ENCODE measurements at places on chromosomes 12 and 14.

DNA sequence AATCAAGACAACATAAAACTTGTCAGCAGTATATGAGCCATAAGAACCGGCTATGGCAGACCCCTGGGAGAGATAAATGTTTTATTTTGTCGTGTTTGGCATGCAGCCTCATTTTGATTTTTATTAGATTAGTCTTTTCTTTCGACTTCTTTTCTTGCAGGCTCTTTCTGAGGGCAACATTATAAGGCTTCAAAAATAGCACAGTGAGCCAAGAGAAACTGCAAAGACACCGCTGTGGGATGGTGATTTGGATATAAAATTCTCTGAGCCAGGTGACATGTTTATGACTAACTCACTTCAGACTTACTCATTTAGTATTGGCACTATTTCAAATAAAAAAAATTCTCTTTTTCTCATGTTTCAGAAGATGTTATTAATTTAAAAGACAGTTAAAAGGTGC is 96.8 kb upstream of the PKP2 start:
- DNase-seq = no peak

GRCh38 chr14:68442828-68443629 is 349.8 kb downstream of the ZFP36L1 start:
- no peak for DNase-seq

DNA sequence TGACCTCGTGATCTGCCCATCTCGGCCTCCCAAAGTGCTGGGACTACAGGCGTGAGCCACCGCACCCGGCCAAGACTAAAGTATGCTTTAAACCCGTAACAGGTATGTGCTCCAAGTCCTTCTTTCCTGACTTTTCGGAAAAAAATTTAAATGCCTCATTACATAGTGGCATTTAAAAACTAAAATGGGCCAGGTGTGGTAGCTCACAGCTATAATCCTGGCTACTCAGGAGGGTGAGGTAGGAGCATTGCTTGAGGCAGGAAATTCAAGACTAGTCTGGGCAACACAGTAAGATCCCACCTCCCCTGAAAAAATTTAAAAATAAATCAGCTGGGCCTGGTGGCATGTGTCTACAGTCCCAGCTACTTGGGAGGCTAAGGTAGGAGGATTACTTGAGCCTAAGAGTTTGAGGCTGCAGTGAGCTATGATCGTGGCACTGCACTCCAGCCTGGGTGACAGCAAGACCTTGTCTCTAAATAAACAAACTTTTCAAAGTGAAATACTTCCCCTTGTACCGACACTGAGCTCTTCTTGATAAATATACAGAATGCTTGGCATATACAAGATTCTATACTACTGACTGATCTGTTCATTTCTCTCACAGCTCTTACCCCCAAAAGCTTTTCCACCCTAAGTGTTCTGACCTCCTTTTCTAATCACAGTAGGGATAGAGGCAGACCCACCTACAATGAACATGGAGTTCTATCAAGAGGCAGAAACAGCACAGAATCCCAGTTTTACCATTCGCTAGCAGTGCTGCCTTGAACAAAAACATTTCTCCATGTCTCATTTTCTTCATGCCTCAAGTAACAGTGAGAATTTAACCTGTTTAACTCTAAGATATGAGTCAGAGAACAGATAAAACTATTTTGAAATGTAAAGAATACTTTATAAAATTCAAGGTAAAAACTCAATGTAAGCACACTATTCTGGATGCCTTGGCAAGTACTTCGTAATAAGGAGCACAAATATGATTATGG is 7.9 kb downstream of the PPP4R3A start:
- DNase-seq = no peak

- no peak for DNase-seq
Observed at GRCh38 chr14:75315144-75315543, 36.5 kb downstream of the FOS start.

- no peak for DNase-seq
Observed at GRCh38 chr14:61388976-61389576, 67.7 kb downstream of the PRKCH start.

GRCh38 chr12:132178801-132179401 is 34.6 kb downstream of the NOC4L start:
- no peak for DNase-seq

GRCh38 chr14:68643673-68644072 is 149.2 kb downstream of the ZFP36L1 start:
- DNase-seq = no peak

DNA sequence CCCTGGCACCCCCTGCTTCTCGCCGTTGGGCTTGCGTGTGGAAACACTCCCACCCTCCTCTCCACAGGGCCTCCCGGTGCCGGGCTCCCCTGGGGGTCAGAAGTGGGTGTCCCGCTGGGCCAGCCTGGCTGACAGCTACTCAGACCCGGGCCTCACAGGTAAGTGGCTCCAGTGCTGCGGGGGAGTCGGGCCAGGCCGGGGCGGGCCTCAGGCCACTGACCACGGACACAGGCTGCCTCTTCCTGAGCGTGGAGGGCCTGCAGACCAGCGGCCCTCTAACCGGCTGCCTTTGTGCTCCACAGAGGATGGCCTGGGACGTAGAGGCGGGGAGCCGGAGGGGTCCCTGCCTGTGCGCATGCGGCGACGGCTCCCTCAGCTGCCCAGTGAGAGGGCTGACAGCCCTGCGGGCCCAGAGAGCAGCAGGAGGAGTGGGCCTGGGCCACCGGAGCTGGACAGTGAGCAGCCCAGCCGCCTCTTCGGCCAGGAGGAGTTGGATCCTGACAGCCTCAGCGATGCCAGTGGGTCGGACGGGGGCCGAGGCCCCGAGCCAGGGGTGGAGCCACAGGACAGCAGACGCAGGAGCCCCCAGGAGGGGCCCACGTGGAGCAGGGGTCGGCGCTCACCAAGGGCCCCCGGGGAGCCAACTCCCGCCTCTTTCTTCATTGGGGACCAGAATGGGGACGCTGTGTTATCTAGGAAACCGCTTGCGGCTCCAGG is 21.1 kb downstream of the CEP170B start:
- no peak for DNase-seq

GRCh38 chr14:56224229-56224628 is 106.0 kb downstream of the PELI2 start:
- DNase-seq = no peak

DNA sequence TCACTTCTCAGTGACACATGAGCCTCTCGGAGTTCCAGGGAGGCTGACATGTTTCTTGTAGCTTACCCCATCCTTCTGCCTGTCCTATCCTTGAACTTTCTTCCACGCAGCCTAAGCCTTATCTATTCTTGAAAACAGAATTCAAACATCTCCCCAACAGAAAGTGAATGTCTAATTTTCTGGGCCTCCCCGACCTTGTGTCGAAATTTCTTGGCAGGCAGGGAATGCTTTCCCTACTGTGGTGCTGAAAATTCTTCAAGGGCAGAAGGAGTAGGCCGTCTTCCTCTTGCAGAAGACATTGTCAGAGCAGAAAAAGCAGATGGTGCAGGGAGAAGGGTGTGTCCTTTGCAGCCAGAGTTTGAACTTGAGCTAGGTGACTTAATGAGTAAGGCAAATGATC is 63.0 kb upstream of the TCL1B start:
- DNase-seq = no peak

DNA sequence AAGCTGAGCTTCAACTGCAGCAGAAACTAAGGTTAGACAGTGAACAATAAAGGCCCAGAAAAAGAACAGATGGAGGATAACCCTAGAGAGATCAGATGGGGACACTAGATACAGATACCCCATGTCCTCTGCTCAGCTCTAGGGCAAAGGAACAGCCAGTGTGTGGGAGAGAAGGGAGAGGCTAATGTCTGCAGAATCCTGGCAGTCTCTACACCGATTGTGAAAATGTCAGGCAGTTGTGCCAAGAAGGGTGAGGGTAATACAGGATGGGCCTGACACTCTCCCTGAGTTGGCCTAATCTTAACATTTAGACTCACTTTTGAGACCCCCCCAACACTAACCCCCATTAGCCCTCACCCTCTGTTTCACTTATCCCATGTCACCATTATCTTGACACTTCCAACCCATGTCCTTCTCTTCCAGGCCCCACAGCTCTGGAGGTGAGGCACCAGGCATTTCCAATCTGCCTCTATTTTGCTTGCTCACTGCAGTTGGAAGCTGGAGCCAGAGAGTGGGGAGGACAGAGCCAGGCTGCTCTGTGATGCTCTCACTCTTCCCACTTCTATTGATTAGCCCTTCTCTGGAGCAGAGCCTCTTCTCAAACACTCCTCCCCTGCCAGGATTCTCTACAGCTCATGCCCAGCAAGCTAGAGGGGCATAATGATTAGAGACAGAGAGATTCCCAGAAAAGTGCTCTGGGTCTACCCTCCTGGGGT is 3.0 kb upstream of the BLOC1S1 start:
- no peak for DNase-seq

- no peak for DNase-seq
Observed at GRCh38 chr14:104877066-104877805, 12.2 kb downstream of the CEP170B start.

DNA sequence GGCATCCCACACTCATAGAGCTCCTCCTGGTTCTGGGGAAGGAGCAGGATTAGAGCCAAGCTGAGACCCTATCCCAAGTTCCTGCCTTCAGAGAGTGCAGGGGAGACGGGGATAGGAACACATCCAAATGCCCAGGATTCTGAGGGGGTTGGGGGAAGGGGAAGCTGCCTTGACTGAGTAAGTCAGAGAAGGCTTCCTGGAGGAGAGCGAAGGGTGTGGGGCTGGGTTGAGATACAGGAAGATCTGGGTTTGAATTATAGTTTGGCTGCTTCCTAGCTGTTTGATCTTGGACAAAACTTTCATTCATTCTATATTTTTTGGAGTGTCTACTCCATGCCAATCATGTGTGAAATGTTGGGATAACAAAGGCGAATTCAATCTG is 8.0 kb upstream of the AQP2 start:
- DNase-seq = no peak

GRCh38 chr12:16175840-16176239 is 101.6 kb downstream of the SLC15A5 start:
- DNase-seq = no peak

DNA sequence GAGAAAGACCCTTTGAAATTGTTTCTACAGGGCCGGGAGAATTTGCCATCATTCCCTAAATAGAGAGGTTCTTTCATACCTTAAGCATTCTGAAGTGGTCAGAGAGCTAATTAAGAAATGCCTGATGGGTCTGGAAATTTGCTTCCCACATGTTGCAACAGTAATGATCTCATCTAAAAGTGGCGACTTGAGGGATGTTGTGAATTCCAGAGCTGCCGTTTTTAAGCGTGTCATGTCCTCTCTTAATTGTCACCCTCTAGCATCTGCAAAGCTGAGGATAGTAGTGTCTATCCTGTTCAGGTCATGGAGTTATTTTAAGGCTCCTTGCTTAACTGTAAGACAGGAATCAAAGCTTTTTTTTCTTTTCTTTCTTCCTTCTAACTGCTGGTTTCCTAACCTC is 60.4 kb downstream of the FOS start:
- no peak for DNase-seq

- no peak for DNase-seq
Observed at GRCh38 chr12:57143454-57143853, 4.0 kb downstream of the LRP1-AS start.

DNA sequence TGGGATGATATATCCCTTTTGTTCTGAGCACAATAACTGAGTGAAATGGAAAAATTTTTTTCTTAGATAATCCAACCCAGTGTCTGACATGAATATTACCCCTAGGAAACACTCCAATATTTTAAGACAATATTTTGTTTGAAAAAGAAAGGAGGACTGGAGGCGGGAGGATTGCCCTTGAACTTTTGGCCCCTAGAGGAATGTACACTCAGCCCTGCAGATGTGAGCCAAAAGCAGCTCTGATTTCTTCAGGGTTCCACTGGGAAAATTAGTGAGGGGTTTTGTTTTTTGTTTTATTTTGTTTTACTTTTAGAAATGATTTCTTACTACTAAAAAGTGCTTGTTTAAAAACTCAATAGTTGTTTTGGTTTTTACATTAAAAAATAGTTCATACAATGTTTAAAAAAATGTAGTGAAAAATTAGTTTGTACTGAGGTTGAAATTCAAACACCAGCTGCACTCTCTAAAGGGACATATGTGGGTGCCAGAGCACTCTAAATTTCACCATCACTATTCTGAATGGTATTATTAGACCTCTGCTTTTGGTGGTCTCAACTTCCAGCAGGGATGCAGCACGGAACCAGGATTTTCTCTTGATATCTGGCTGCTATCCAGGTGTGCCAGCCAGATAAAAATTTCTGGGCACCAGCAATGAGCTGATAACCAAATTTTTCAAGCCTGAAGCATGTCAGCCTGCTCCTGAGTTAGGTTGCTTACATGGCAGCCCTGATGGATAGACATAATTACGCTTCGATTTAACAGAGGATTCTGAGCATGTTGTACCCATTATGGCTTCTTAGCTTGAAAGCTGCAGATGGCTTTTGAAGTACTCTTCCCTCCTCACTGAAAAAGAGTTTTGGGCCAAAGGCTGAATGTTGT is 141.9 kb downstream of the ANO6 start:
- DNase-seq = no peak

DNA sequence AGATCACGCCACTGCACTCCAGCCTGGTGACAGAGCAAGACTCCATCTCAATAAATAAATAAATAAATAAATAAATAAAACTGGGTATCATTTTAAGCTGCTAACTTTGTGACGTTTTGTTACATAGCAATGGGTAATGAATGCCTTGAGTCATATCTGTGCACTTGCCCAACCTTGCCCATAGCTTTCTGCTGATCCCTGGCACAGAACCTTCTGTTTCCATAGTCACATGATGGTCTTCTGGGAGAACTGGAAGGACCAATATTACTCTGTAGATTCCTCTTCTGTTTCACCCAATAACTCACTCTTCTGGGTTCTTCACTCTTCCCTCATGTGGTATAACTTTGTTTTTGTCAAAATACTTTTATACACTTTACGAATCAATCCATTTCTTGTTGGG is 140.8 kb downstream of the SCARB1 start:
- DNase-seq = no peak

DNA sequence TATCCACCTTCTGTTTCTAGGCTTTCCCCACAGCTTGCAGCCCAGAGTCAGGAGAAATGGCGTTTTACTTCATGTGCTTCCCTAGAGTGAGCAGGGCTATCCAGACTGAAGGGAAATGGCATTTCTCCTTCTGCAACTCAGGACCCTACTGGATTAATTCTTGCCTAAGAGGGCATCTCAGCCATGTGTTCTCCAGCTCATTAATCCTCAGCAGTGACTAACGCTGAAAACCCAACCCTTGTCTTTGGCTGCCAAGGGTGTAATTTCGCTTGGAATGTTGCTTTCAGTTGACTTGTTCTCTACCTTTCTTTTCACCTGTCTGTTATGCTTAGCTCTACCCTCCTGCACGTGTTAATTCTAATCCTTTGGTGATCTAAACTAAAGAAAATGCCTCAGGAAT is 21.0 kb upstream of the EMP1 start:
- no peak for DNase-seq

- no peak for DNase-seq
Observed at GRCh38 chr14:56002342-56002741, 115.9 kb upstream of the PELI2 start.
